CD8-positive, alpha-beta T cell (primary cell): ENCODE measurements at places on chromosomes 1 and 21.

GRCh38 chr1:244106837-244107493, 55.9 kb downstream of the ZBTB18 start:
- no peak for DNase-seq

DNA sequence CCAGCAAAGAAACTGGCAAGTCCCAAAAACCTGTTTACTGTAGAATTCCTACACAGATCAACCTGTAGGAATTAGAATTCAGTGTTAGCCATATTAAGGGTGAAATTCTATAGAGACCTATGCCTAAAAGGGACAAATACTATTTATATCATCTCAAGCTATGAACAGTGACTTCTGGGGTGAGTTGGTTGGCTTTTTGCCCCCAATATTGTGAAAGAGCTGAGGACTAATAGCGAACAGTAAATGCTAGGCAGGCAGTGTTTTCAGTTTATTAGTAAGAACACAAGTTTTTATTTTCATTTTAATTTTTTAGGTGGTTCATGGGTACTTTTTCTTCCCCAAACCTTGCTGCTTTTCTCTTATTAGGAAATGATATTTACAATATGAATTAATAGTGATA, 15.3 kb downstream of the SLC16A4 start:
- DNase-seq, result no peak

- no peak for DNase-seq
Measured at GRCh38 chr1:90504509-90504908, 212.6 kb downstream of the BARHL2 start.

DNA sequence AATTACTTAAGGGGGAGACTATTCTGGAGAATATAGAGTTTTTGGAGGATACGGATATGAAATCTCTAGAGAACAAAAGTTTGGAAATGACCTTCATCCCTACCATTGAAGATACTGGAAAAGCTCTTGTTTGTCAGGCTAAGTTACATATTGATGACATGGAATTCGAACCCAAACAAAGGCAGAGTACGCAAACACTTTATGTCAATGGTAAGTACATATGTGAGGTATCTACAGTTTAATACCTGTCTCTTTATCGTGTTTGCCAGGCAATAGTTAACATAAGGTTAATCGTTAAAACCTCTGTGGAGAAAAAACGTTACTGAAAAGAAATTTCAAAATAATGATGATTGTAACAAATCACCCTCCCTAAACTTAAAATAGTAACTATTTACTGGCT, 11.8 kb downstream of the VCAM1 start:
- no peak for DNase-seq

DNA sequence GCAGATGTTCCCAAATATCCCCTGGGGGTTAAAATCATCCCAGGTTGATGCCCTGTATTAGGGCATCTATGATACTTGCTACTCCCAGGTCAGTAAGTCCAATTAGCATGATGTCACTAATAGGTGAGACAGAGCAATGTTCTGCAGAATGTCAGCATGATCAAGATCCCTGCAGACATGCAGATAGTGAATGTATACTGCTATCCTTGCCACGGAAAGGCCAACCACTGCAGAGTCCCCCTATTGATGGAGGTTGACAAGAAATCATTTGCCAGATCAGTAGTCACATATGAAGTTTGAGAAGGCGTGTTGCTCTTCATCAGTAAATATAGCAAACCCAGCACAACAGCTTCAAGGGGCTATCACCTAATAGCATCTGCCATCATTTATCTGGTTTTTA, 97.4 kb downstream of the SETD4 start:
- no peak for DNase-seq

- no peak for DNase-seq
Measured at GRCh38 chr1:15168479-15168878, 14.9 kb downstream of the TMEM51 start.

DNA sequence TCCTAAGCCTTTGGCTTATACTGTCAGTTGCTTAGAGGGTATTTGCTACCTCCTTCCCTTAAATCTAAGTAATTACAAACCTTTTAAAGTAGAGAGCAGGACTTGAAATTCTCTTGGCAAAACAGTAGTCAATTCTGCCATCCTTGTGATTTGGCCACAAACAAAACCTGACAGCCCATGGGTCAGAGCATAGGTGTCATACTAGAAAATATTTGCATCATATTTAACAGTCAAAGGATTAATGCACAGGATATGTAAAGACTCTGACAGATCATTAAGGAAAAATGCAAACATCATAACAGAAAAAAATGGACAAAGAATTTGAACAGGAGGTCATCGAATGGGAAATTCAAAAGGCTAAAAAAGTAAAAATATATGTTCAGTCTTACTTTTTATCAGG, 50.5 kb downstream of the ZFYVE9 start:
- no peak for DNase-seq

- no peak for DNase-seq
Measured at GRCh38 chr1:156148216-156148615, 5.2 kb upstream of the SEMA4A start.

- DNase-seq, result no peak
Measured at GRCh38 chr1:172630056-172630818, 28.7 kb upstream of the FASLG start.

DNA sequence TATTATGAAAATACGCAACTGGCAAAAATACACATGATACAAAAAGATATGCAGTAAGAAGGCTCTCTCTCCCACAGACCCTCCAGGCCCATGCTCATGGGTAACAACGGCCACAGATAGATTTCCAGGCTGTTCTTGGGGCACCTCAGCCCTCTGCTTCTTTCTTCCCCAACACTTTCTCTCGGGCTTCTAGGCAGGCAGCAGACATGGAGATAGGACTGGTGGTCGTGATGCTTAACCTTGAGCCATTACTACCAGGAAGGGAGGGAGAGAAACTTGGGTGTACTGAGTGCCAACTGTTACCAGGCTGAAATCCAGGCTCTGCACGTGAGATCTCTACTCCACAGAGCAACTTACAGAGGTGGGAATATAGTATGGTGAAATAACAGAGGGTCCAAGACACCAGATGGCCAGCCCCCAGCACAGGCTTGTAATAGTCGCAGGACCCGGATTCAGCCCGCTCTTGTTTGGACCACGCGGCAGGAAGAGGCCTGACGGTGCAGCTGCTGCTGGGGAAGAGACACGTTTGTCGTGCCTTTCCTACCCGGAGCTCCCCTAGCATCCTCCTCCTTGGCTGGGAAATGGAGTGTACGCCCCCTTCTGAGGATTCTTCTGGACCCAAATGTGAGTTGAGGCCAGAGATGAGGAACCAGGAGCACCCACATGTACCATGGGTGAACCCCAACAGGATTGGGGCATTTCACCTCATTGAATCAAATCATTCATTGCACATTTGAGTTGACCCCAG, 441.1 kb upstream of the VAMP3 start:
- DNase-seq, result no peak

DNA sequence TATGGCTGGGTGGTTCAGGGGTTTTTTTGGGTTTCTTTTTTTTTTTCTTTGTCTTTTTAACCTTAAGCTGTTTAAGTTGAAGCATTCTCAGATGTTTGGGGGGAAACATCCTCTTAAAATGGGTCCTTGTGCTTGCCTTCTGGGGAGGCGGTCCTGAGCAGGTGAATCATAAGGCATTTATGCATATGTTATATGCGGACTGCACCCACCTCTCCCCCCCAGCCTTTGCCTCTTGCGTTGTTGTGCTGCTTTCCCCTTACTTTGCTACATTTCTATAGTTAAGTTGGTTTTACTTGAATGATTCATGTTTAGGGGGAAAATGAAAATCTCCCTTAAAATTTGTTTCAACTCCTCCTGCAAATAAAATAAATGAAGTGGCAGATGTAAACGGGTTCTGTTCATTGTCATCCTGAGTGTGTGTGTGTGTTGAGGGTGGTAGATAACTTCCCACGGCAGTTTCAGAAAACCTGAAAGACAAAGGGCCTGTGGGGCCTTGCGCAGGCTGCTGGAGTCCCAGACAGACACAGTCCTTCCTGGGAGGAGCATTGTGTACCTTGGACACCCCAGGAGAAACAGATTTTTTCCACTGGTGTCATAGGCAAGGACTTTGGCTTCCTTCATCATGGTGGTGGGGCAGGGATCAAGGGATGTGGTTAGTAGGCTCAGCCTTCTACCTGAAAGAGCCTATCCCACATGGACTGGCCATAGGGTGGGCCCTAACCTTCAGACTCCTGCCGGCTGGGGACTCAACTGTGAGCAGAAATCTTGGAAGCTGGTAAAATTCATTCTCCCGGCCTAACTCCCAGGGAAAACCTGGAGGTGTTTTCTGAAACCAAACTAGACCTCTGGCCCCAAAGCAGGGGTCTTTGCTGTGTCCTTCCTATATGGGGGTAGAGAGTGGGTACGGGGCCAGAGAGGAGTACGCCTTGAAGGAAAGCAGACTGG, 926 bp upstream of the SH3D21 start:
- no peak for DNase-seq

GRCh38 chr1:62058956-62059355, 135.7 kb upstream of the L1TD1 start:
- no peak for DNase-seq

GRCh38 chr1:37073854-37074379, 39.6 kb upstream of the GRIK3 start:
- DNase-seq, result no peak

DNA sequence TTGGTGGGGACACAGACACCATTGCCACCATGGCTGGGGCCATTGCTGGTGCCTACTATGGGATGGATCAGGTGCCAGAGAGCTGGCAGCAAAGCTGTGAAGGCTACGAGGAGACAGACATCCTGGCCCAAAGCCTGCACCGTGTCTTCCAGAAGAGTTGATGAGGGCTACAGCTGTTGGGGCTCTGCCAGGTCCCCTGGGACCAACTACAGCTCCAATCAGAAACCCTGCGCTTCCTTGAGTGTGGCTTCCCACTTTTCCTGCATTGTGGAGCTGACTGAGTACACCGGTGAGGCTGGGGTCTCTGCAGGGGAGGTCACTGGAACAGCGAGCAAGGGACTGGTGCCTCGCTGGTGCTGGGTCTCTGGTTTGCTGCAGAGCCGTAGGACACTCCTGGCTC, 4.5 kb downstream of the ADPRS start:
- no peak for DNase-seq

- DNase-seq, result no peak
Measured at GRCh38 chr1:110003747-110004428, 19.3 kb downstream of the AHCYL1 start.

DNA sequence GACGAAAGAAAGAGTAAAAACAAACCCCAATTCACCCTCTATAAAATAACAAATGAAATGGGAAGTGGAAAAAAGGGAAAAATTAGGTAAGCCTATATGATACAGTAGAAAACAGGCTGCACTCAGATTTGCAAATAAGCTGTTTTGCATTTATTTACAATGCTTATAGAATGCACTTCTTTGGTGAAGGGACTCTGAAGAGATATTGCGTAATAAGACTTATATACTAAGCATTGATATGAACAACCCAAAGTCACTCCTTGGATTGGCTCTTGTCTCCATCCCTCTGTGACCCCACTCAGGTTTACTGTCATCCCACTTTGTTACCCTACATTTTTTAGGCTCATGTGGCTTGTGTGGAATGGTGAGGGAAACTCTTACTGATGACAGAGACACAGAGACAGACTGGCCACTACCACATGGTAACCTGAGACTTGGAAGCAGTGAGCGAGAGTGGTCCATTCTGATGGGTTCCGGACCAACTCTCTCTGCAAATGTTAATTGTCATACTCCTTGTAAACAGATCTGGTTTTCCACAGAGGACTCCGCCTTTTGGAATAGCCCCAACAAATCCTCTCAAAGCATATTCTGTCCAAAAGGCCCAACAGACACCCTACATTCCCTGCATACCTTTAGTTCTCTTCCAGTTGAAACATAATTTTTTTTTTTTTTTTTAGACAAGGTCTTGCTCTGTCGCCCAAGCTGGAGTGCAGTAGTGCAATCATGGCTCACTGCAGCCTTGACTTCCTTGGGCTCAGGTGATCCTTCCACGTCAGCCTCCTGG, 11.0 kb downstream of the GSTM5 start:
- DNase-seq, result no peak

DNA sequence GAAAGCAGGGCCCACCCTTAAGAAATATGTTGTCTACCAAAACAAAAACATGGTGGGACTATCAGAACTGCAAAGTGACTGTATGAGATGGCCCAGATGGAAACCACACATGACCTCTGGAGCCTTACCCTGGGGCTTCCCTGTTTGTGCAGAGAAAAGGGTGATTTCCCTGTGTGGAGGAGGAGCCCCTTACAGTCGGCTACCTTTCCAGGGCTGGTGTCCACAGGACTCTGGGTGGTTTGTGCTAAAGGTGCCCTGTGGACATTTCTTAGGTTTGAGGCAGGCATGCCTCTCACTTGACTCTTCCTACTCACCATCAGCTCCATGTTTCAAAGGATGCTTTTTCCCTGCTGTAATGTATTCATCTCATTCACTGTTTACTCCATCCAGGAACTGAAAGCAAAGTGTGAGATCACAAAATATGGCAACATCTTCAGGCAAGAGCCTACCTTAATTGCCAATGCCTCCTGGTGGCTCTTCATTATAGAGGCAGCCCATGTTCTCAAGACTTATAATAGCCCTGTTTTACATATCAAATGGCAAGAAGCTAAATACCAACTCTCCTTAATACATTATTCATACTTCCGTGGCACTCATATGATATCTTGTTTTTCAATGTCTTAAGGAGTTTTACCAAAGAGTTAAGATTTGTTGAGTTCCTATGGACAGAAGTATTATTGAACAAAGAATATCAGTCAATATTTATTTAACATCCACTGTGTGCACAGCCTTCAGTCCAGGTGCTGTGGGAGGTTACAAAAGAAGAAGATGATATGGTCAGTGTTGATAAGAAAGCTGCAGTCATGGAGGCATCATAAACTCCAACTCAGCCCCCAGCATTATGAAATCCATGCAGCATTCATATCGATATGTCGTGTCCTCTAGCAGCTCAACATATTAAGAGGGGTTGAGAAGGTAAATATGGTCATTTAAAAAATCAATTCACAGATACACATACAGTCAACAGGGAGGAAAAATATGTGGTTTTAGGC, 15.5 kb upstream of the TFF3 start:
- no peak for DNase-seq

GRCh38 chr1:97553971-97554370, 366.9 kb downstream of the DPYD start:
- no peak for DNase-seq

GRCh38 chr1:219898375-219898774, 30.0 kb downstream of the SLC30A10 start:
- no peak for DNase-seq

GRCh38 chr1:95072117-95072516, 634 bp downstream of the ALG14 start:
- no peak for DNase-seq

DNA sequence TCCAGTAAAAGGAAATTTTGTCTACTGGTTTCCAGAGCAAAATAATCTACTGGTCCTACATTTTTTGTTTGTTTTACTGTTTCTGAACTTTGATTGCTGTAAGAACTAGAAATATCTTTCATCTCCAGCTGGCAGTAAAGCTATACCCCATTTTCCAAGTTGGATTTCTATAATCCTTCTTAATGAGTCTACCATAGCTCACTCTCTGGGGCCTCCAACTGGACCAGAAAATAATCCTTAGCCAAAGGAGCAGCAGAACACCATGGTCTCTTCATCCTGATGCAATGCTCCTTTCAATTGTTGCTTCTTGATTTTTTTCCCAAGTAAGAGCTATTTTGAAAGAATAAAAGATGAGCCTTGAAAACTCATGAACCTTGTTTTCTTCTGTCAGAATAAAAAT, 110.0 kb upstream of the COL11A1 start:
- no peak for DNase-seq

GRCh38 chr1:235980976-235981375, 83.9 kb downstream of the NID1 start:
- DNase-seq, result no peak
